ENCODE measurements at places on chromosomes 7 and 10.

DNA sequence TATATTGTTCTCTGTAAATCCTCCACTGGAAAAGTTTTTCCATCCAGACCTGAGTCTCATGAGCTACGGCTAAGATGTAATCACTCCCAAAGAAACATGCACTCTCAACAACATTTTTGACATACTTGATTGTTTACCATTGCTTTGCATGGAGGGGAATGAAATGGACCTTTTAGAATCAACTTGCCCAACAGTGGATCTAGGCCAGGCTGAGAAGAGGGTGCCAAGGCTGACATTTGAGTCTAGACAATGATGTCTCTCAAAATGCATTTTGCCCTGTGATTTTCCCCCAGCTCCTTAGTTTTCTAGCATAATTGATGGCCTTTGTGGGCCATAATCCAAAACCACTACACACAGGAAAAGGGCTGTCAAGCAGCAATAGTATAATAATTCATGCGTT, 297.9 kb upstream of the KLF6 start:
- no peaks in the 10 kb centered on the region for H3K27me3 ChIP-seq
- DNase-seq: no peak
- H3K4me1 ChIP-seq: no peaks in the 10 kb centered on the region
- H3K36me3 ChIP-seq: no peaks in the 10 kb centered on the region

GRCh38 chr10:70651661-70652060, 20.6 kb upstream of the ADAMTS14 start:
- no peak overlapping the region for H3K4me3 ChIP-seq
- DNase-seq: no peak
- no peaks in the 10 kb centered on the region for H3K4me1 ChIP-seq
- no peak overlapping the region for H3K27ac ChIP-seq
- H3K36me3 ChIP-seq: no peaks in the 10 kb centered on the region
- no peaks in the 10 kb centered on the region for H3K27me3 ChIP-seq

DNA sequence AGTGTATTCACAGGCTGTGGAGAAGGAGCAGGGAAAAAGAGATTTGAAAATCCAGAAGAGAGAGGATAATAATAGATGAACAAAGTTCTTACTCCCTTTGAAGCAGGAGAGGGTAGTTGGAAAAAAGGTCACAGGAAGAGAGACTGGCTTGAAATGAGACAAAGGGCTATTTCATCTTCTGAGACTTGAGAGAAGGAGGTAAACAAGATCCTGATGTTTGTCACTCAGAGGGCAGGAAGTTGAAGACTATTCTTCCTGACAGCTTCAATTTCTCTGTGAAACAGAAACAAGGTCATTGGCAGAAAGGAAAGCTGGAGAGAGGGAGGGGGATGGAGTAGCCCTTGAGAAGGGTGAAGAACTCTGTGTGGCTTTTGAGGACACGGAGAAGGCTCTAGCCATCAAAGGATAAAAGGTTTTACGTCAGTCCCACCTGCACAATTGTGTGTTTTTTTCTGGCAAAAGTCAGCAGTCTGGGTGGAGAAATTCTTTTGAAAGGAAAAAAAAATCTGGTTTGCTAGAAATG, 216.1 kb upstream of the STEAP4 start:
- H3K27me3 ChIP-seq: no peaks in the 10 kb centered on the region
- no peaks in the 10 kb centered on the region for H3K36me3 ChIP-seq
- no peak overlapping the region for H3K4me3 ChIP-seq
- H3K27ac ChIP-seq: no peak overlapping the region
- no peaks in the 10 kb centered on the region for H3K4me1 ChIP-seq
- DNase-seq: no peak

DNA sequence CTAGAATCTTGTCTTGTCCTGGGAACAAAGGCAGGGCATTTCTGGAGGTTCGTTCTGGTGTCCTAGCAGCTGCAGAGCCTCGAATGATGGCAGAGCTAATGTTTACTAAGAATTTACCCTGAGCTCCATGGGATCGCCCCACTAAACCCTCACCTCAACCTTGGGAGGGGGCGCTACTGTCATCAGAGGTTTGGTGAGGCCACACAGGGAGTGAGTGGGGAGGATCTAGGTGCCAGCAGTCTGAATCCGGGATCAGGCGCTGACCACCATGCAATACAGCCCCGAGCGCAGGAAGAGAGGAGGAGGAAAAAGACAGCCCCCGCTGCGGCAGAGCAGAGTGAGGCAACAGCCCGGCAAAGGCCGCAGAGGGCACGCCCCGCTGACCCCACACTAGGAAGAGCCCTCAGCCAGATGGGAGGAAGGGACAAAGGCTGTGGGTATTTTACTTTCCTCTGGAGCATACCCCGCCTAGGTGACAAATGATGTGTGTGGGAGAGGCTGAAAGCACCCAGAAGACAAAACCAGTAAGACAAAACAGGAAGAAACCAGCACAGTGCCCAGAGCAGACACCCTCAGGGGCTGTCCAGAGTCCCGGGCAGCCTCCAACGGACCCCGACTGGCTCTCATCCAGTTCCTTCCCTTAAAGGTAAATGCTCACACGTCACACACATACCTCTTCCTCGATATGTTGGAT, 103.5 kb downstream of the FAM53B start:
- DNase-seq: no peak
- peak overlapping the region; percentile 57 for H3K27ac ChIP-seq
- H3K4me1 ChIP-seq: peaks cover 35% of the 10 kb centered on the region
- H3K4me3 ChIP-seq: no peak overlapping the region
- H3K27me3 ChIP-seq: no peaks in the 10 kb centered on the region

DNA sequence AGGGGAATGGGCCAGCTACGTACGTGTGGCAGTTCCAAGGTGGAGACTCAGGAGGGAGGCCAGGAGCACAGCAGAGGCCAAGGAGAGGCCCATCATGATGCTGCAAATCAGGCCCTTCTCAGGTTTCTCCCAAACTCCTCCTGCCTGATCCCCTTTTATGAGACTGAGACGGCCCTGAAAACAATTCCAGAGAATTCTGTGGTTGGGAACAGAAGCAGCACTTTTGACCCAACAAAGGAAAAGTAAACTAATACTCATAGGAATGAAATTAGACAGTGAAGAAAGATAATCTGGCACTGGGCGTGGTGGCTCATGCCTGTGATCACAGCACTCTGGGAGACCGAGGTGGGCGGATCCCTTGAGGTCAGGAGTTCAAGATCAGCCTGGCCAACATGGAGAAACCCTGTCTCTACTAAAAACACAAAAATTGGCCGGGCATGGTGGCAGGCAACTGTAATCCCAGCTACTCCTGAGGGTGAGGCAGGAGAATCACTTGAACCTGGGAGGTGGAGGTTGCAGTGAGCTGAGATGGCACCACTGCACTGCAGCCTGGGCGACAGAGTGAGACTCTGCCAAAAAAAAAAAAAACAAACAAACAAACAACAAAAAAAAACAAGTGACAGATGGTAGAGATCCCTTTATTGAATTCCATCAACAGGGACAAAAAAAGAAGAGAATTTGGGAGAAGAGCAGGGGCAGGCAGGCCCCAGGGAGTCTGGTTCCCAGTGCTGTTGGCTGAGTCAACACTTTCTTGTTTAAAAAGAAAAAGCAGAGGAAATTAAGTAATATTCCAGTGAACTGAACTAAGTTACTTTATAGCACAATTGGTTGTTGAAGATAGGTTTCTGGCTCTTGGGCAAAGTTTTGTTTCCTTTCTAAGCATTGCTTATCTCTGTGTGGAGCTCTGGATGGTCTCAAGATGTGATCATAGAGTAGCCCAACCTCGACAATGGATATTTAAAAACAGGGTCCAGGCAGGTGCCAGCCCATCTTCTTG, at the start of gene CCL26:
Gene CCL26, minus strand, starts transcription at position 131 of the 997 bp plus-strand sequence. Its CDS starts 35 bp downstream, at position 96.
- no peak within 1 kb of the TSS for H3K27ac ChIP-seq
- H3K27me3 ChIP-seq: no peaks in the 10 kb centered on the region
- no peak for DNase-seq
- no peaks in the 10 kb centered on the region for H3K4me1 ChIP-seq

GRCh38 chr10:94632954-94633353, 50.6 kb upstream of the CYP2C18 start:
- H3K4me3 ChIP-seq: no peak overlapping the region
- no peaks in the 10 kb centered on the region for H3K4me1 ChIP-seq
- DNase-seq: no peak
- H3K27me3 ChIP-seq: no peaks in the 10 kb centered on the region

GRCh38 chr10:79101560-79102497, 33.1 kb downstream of the ZMIZ1 start:
- no peaks in the 10 kb centered on the region for H3K36me3 ChIP-seq
- H3K27ac ChIP-seq: peak overlapping the region; percentile 74
- no peak for DNase-seq
- H3K4me3 ChIP-seq: no peak overlapping the region
- no peaks in the 10 kb centered on the region for H3K27me3 ChIP-seq
- peaks cover 81% of the 10 kb centered on the region for H3K4me1 ChIP-seq

GRCh38 chr10:84012431-84012830, 126.9 kb upstream of the GHITM start:
- H3K4me3 ChIP-seq: no peak overlapping the region
- H3K4me1 ChIP-seq: no peaks in the 10 kb centered on the region
- no peaks in the 10 kb centered on the region for H3K36me3 ChIP-seq
- no peaks in the 10 kb centered on the region for H3K27me3 ChIP-seq

- H3K27me3 ChIP-seq: no peaks in the 10 kb centered on the region
- no peak overlapping the region for H3K4me3 ChIP-seq
- peaks cover 8% of the 10 kb centered on the region for H3K4me1 ChIP-seq
- H3K27ac ChIP-seq: no peak overlapping the region
These were observed 6.9 kb upstream of the SORBS1 start for GRCh38 chr10:95567903-95568630.

DNA sequence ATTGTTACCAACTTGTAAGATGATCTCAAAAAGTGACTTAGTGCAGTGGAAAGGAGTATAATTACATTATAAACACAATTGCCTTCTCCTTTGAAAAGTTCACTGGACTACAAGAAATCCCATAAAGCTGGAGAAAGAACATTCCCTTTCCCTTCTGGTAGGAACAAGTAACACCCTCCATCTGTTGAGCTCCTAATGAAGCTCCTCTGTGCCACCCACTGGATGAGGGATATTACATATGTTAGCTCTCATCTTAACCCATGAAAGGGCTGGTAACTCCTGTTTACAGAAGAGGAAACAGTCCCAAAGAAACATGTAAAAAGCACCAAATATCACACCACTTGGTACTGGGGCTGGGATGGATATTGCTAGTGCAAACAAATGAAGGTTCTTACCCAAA, 8.1 kb downstream of the PGAM1 start:
- H3K27me3 ChIP-seq: no peaks in the 10 kb centered on the region
- no peak for DNase-seq
- no peak overlapping the region for H3K4me3 ChIP-seq
- H3K27ac ChIP-seq: no peak overlapping the region
- H3K36me3 ChIP-seq: no peaks in the 10 kb centered on the region

GRCh38 chr10:6218692-6219493, 16.2 kb downstream of the PFKFB3 start:
- H3K27me3 ChIP-seq: no peaks in the 10 kb centered on the region
- H3K4me1 ChIP-seq: no peaks in the 10 kb centered on the region
- no peak for DNase-seq
- H3K36me3 ChIP-seq: no peaks in the 10 kb centered on the region

GRCh38 chr7:95602421-95602820, 6.1 kb upstream of the PDK4 start:
- no peak overlapping the region for H3K4me3 ChIP-seq
- no peak for DNase-seq
- no peaks in the 10 kb centered on the region for H3K27me3 ChIP-seq
- no peaks in the 10 kb centered on the region for H3K4me1 ChIP-seq
- no peak overlapping the region for H3K27ac ChIP-seq

- DNase-seq: no peak
- no peaks in the 10 kb centered on the region for H3K27me3 ChIP-seq
- no peaks in the 10 kb centered on the region for H3K36me3 ChIP-seq
- H3K27ac ChIP-seq: peak overlapping the region; percentile 85
- no peak overlapping the region for H3K4me3 ChIP-seq
These were observed 170.1 kb downstream of the ARHGAP12 start for GRCh38 chr10:31758495-31758894.

GRCh38 chr7:12706900-12707536, 19.6 kb downstream of the ARL4A start:
- no peak overlapping the region for H3K4me3 ChIP-seq
- H3K27me3 ChIP-seq: no peaks in the 10 kb centered on the region
- DNase-seq: no peak
- no peaks in the 10 kb centered on the region for H3K36me3 ChIP-seq

DNA sequence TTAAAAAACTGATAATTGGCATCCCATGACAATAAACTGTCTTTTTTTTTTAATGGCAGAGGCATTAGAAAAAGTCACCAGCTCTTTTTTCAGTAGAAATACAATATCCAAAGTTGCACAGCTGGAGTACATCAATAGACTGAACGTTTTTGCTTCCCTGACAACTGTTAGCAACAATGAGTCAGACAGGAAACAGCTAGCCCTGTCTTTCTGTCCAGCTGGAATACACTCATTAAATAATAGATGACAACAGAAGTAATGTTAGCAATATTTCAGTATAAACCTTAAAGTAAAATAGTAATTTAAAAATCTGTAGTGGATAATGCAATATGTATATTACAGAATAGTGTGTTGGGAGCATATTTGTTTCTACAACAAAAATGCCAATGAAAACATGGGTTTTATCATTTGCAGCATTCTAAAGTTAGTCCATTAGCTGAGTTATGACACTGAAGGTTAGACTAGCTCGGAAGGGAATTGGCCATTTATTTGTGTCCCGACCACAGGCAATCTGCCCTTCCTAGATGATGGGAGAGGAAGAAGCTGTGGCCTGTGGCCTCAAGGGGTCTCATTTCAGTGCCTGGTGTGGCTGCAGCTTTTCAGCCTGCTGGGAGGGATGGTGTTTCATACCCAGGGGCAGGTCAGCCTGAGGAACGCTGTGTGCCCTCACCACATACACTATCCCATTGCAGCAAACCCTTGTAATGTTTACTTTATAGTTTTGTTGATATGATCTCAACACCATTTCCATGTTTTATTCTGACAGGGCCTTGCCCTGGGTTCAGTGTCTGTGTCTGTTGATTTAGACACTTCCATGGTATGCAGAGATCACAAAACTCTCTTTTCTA, 173.3 kb downstream of the SLC16A9 start:
- peak; percentile 42 for DNase-seq
- H3K27ac ChIP-seq: peak overlapping the region; percentile 31
- H3K36me3 ChIP-seq: no peaks in the 10 kb centered on the region
- H3K4me3 ChIP-seq: no peak overlapping the region
- H3K4me1 ChIP-seq: no peaks in the 10 kb centered on the region

DNA sequence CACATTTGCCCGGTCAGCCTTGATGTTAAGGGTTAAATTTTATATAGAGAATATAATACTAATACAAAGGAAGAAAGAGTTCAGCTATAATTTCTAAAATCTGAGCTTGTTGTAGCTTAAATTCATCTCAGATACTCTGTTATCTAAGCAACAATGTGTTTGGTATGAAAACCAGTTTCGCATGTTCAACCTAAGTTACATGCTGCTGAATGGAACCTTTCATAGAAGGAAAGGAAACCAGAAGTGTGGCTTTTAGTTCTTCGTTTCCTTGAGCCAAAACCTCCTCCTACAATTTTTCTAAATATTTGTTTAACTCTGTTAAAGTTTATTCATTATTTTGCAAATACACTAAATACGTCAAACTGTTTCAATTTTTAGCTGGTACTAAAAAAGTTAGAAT, 18.5 kb downstream of the AGR2 start:
- no peaks in the 10 kb centered on the region for H3K4me1 ChIP-seq
- H3K27me3 ChIP-seq: no peaks in the 10 kb centered on the region
- DNase-seq: no peak
- no peak overlapping the region for H3K27ac ChIP-seq
- no peak overlapping the region for H3K4me3 ChIP-seq

GRCh38 chr10:43845121-43845520, 196.4 kb upstream of the ZNF32 start:
- H3K4me3 ChIP-seq: no peak overlapping the region
- H3K4me1 ChIP-seq: no peaks in the 10 kb centered on the region
- no peaks in the 10 kb centered on the region for H3K36me3 ChIP-seq
- DNase-seq: no peak
- H3K27me3 ChIP-seq: no peaks in the 10 kb centered on the region
- H3K27ac ChIP-seq: no peak overlapping the region

GRCh38 chr10:71137701-71138100, 74.7 kb upstream of the UNC5B start:
- H3K4me3 ChIP-seq: no peak overlapping the region
- no peak overlapping the region for H3K27ac ChIP-seq
- H3K36me3 ChIP-seq: no peaks in the 10 kb centered on the region
- no peaks in the 10 kb centered on the region for H3K27me3 ChIP-seq
- no peaks in the 10 kb centered on the region for H3K4me1 ChIP-seq
